ENCODE measurements at places on chromosomes 6 and 20.

DNA sequence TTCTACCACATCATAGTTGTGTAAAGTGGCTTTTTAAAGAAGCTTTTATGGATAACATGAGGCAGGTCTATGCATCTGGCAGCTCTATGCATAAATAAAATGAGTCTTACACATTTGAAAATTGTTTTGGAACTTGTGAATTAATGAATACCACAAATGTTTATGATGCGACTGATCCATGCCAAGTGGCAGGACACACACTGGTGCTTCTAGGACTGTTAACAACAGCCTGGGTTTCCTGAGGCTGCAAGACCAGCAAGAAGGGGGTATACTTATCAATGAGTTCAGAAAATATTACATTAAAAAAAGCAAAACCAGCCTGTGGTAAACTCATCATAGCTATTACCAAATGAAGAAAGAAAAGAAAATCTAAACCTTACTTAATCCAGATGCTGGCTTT lies 212.9 kb upstream of the PDE10A start:
- DNase-seq = no peak

DNA sequence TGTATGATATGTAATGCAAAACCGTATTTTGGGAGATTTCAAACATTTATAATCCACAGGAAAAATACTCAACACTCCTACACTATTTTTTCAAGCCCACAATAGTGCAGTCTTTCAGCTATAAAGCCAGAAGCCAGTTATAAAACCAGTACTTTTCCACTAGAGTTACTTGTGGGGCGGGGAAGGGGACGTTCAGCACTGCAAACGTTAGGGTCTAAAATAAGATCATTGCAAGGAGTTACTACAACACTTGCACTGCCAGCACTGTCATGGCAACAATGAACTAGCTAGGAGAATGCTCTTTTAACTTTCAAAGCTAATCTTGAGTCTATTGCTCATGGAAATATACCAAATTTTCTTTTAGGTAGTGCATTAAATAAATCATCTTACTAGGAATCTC lies 14.7 kb downstream of the SESN1 start:
- no peak for DNase-seq

GRCh38 chr6:150470960-150471665 lies 102.3 kb downstream of the IYD start:
- no peak for DNase-seq

DNA sequence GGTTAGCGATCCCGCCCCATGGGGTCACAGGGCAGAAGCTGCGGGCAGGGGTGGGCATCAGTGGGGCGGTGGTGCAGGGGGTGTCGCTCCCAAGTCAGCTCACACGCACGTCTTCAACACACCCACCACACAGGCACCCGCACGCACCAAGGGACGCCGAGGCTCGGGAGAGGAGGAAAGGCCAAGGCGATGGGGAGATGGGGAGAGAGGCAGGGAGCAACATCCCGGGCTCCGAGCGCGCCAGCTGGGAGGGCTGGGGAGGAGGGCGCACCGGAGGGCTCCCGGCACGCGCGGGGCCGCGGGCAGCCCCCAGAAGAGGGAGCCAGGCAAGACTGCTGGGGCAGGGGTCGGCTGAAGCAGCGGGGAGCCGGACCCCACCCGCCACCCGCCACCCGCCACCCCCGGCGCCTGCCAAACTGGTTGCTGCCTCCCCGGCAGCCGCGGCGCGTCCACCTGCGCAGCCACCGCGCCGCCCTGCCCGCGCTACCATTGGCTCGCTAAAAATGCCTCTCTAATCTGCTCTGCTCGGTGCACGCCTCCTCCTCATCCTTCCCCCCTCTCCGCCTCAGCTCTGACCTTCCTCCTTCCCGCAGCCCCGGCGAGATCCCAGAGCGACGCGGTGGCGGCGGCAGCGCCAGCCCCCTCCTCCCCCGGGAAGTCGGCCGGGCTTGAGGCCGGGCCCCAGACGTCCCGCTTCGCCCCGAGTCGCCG lies at the start of gene PACSIN1:
PACSIN1 (plus strand) TSS at position 546 of the 711 bp plus-strand sequence. CDS start 60,230 bp downstream, outside the sequence.
- peak; percentile 15 for DNase-seq

GRCh38 chr6:551829-552350 lies 105.0 kb downstream of the HUS1B start:
- DNase-seq = no peak

DNA sequence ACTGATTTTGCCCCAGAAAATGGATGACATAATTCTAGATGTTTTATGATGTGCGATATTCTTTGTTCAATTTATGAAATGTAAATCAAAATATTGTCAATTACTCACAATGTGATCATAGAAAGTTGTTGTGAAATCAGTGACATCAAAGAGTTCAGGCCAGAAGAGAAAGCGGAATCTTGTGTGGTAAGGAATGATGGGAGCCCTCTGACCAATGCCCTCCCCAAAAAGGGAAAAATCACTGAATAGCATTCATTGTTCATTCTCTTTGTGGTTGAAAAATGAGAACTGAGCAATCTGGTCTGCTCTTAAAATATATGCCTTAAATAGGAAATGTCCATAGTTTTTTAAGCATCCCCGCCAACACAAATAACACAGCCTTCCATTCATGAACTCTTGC lies 247.1 kb upstream of the GRIK2 start:
- DNase-seq = no peak

GRCh38 chr6:75429061-75429703 lies 64.4 kb downstream of the FILIP1 start:
- no peak for DNase-seq

- DNase-seq = peak; percentile 79
Measured at GRCh38 chr20:2206957-2207769, 88.6 kb upstream of the TGM3 start.

GRCh38 chr20:56411759-56412472 lies at the start of gene CASS4:
TSS of gene CASS4 (plus strand) at chr20:56412260. CDS start at chr20:56412459, 199 bp downstream.
- DNase-seq = peak; percentile 39

DNA sequence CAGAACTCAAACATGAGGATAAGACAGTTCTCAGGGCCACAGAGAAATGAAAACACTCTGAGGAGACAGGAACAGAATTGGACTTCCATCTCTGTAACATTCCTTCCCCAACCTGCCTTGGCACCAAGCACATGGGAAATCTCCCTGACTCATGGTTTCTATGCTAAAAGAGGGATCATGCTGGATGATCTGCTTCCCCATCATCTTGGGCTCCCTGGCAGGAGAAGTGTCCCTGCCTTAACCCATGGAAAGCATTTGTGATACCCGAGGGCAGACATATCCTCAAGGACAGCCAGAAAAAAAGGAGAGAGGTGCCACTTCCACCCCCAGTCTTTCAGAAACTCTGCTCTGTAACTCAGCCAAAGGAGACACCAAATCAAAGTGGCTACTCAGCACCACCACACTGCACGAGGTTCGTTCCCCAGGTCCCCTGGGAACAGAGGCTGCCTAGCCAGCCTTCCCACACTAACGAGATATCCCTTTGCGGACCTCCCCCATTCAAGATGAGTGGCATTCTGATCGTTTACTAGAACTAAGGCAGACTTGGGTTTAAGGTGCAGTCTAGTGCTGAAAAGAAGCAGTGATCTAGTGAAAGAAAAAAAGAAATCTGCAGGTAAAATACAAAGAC lies 34.8 kb downstream of the BLOC1S5 start:
- no peak for DNase-seq

DNA sequence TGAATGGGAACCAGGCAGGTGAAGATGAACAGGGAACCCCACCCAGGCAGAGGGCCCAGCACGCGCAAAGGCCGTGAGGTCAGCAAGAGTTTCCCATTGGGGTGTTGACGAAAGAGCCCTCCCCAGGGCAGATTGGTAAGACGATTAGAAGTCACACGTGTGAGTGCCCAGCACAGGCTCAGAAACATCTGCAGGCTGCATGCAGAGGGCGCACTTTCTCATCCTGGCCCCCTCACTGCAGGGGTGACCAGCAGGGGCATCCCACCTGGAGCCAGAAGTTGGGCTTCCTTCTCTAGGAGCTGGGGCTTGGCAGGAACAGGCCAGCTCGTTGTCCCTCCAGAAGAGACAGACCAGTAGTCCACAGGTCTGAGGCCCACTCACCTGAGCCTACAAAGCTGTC lies 38.4 kb downstream of the VSTM2L start:
- no peak for DNase-seq

GRCh38 chr6:49522710-49523593 lies 23.2 kb downstream of the GLYATL3 start:
- DNase-seq = no peak

DNA sequence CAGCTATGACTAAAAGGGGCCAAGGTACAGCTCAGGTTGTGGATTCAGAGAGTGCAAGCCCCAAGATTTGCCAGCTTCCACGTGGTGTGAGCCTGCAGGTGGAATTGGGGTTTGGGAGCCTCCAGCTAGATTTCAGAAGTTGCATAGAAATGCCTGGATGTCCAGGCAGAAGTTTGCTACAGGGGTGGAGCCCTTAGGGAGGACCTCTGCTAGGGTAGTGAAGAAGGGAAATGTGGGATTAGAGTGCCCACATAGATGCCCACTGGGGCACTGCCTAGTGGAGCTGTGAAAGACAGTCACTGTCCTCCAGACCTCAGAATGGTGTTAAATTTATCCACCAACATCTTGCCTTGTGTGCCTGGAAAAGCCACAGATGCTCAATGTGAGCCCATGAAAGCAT lies 255.1 kb downstream of the BMP2 start:
- DNase-seq = no peak

DNA sequence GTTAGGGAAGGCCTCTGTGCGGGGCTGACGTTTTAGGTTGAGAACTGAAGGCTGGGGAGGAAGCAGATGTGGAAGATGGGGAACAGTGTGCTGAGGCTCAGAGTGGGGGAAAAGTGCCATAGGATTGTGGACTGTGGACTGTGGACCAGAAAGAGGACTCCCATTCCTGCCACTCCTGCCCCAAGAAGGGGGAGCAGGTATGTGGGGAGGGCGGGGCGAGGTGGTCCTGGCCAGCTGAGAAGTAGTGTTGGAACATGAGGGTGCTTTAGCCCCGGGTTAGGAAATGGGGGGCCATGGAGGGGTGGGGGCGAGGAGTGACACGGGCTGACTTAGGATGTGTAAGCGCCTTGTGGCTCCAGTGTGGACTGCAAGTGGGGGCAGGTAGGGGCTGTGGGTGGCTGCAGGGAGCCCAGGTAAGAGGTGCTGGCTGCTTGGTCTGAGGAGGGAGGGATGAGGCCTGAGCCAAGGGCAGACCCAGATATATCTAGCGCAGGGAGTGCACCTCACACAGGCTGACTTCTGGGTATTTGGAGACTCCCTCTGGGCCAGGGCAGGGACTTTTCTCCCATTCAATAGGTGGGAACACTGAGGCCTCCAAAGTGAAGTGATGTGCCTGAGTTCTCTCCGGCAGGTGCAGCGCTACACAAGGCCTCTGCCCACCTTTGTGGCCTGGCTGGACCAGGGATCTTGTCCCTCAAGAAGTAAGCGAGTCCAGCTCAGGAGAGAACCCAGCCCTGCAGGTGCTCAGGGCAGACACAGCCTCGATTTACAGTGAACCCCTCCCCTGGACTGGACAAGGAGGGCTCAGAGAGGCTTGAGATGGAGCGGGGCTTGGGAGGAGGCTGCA lies 76.6 kb upstream of the TOX2 start:
- no peak for DNase-seq

DNA sequence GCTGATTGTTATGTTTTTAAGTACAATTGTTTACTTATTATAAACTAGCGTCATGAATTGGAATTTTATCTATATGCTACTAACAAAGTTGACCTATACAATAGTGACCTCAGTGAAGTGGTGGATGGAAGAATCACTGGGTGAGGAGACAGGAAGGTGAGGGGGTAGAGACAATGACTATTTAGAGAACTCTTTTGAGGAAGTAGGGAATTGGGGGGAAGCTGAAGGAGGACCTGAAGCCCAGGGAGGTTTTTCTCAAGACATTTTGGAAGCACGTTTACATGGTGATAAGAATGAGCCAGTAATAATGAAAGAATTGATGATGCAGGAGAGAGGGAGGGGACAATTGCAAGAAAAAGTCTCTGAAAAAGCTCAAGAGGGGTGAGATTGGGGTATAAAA lies 96.4 kb downstream of the RPS12 start:
- DNase-seq = no peak

DNA sequence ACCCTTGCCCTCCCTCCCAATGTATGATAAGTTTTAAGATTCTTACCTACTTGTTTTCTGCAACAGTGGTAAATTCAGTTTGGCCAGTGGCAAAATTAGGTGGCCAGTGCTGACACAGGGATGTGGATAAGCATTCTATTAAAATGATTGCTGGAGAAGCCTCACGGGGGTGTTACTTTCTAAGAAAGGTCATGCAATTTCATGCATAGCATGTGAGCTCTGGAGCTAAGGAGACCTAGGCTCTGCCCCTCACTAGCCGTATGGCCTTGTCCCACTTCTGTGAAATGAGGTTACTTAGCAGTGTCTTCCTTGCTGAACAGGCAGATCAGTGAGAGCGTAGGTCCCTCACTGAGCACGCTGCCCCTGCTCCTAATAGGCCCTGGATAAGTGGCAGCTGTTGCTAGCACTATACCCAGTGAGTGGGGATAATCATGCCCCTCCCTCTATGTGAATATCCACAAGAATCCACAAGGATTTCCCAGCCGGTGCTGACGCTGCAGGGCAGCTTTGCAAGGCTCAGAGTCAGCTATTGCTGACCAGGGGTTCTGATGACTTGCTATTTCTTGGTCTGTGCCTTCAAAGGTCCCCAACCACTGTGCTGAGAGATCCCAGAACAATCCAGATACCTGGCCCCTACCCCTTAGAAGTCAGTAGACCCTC lies 86.5 kb upstream of the MRPS10 start:
- no peak for DNase-seq

DNA sequence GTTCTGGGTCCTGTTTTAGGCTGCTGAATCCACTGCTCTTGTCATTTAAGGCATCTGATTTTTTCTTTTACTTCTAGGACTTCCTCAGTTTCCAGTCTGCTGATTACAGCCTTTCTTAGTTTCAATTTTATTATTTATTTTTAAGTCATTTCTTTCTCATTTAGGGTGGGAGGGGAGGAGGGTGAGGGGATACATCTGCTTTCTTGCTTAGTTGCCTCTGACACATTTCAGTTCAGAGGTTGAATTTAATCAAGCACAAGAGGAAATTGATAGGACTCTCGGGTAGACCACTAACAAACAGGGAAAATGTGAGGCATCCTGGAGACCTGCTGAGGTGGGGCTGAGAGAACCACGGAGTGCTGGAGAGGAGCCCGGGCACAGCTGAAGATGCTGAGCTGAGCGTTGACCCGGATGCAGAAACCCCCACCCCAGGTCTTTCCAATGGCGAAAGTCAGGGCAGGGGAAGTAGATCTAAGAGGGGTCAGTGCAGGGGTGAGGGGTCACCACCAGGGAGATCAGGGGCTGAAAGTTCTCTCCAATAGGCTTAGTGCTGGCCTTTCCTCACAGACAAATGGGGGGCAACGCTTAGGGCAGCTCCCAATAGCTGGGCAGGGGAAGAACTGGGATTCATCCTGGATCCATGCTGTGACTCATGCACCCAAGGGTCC lies 7.6 kb upstream of the TREML2 start:
- DNase-seq = no peak

DNA sequence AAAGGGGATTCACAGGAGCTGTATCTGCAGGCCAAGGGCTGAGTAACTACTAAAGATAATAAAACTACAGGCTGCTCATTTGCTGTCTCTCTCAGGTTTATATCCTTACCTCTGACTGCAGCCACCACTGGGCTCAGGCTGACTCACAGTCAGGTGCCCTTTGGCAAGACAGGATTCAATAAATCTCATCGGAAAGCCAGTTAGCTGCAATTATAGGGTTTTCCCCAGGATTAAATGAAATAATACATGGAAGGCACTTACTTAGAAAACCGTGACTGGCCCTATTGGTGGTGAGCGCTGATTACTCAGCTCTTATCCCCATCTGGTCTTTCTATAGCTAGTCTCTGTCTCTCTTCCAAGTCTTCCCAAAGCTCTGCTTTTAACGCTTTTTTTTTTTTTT lies 26.4 kb downstream of the RMND1 start:
- DNase-seq = no peak

- DNase-seq = no peak
Measured at GRCh38 chr6:142872376-142872775, 72.6 kb downstream of the HIVEP2 start.

GRCh38 chr6:2215342-2215741 lies 30.1 kb downstream of the GMDS start:
- DNase-seq = no peak
